ENCODE measurements at places on chromosomes 16 and 17.
A peak's percentile ranks its signal among the peaks of the same experiment; 100 is the strongest.

- DNase-seq: no peak
Observed at GRCh38 chr17:19341211-19341631, 21.3 kb downstream of the B9D1 start.

DNA sequence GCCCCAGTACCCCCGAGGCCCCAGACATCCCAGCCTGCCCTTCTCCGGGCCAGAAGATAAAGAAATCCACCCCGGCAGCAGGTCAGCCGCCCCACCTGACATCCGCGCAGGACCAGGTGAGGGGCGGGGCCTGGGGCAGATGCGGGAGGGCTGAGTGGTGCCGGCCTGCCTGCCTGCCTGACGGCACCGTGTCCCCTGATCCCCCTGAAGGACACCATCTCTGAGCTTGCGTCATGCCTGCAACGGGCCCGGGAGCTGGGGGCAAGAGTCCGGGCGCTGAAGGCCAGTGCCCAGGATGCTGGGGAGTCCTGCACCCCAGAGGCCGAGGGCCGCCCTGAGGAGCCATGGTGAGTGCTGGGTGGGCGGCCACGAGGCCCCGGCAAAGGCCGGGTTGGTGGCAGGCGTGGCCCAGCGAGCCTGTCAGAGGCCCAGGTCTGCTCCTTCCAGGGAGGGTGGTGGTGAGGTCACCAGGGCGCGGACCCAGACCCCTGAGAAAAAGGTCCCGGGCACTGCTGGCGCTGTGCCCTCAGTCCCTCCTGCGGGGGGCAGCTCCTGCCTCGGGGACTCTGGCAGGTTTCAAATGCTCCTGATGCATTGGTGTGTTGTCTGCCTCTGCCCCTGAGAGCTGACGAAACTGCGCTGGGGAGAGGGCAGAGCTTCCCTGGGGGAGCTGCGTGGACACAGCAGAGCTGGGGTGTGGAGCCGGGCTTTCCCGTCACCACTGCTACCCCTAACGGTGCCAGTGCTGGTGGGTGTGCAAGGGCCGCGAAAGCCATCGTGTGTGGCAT is 1.2 kb downstream of the CDT1 start:
- no peak for DNase-seq

- no peak for DNase-seq
Observed at GRCh38 chr16:48448841-48449481, 63.7 kb upstream of the SIAH1 start.

DNA sequence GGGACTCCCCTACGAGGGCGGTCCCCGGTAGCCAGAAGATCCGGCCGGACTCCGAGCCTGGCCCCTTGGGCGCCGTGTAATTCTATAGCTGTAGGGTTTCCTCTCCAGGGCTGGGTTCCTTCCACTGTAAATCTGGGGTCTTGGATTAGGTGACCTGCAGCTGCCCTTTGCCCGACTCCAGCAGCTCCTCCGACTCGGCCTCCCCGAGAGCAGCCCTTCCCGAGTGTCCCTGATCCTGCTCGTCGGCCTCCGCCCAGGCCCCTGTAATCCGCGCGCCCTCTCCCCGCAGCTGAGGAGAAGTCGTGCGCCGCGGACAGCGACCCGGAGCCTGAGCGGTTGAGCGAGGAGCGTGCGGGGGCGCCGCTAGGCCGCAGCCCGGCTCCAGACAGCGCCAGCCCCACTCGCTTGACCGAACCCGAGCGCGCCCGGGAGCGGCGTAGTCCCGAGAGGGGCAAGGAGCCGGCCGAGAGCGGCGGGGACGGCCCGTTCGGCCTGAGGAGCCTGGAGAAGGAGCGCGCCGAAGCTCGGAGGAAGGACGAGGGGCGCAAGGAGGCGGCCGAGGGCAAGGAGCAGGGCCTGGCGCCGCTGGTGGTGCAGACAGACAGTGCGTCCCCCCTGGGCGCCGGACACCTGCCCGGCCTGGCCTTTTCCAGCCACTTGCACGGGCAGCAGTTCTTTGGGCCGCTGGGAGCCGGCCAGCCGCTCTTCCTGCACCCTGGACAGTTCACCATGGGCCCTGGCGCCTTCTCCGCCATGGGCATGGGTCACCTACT is 5.5 kb downstream of the TBX2 start:
- no peak for DNase-seq

GRCh38 chr16:2199621-2200139 is 3.3 kb upstream of the CASKIN1 start:
- DNase-seq: no peak

DNA sequence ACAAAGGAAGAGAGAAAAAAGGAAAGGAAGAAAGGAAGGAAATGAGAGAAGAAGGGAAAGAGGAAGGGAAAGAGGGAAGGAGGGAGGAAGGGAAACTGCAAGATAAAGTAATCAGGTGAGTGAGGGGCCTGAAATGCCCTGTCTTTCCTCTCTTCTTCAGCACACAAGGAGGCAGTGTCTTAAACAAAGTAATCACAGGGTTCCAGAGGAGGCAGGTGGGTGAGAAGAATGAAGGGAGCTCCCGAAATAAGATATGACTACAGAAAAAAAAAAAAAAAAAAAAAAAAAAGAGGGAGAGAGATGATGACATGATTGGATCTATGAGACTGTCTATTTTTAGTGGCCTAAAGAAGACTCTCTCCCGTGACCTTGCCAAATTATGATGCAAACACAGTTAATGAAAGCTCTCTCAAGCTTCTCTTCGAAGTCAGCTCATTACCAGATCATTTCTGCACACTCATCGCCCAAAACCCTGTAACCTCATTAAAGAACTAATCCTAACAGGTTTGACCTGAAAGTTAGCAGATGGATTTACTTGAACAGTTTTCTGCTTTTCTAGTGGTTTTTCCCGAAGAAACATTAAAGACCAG is 53.6 kb downstream of the CDH11 start:
- no peak for DNase-seq

DNA sequence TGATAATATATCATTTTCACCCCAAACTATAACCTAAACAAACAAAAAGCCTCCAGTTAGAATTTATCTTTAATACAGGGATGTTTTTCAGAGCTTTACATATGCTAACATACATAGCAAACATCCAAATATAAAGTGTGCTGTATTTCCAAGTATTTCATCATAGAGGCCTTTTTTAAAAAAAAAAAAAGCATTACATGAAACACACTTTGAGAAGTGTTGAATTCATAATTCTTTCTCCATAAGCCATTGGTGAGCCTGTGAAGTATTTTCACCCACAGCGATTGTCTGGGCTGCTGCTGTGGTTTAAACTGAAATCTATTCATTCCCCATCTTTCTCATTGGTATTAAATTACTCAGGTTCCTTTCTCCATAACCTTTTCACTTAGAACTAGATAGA is 503.4 kb upstream of the CDH8 start:
- DNase-seq: no peak

- no peak for DNase-seq
Observed at GRCh38 chr16:55044201-55044975, 113.7 kb downstream of the IRX5 start.

DNA sequence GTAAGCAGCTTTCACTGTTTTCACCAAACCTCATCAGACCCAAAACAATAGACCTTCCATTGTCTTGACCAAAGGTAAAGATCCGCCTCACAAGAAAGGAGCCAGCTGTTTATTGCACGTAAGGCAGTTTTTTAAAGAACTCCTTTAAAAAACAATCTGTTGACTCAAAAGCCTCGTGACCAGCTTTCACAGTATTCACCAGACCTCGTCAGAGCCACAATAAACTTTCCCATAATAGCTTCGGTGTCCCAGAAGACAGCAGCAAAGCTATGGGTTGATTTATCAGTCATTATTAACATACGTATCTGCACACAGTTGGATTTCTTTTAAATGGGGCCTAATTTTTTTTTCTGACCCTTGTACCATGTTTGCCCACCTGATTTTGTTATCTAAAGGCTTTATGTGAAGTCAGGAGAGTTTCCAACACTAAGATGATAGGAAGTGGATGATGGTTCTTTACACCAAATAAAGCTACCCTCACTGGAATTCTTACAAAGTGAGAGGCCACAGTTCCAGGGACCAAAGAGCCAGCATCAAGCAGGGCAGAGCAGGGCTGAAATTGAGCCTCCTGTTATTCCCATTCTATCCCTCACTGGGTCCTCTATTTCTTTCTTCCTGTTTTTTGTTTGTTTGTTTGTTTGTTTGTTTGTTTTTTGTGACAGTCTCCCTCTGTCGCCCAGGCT is 17.6 kb upstream of the HELZ start:
- DNase-seq: peak; percentile 45

- DNase-seq: no peak
Observed at GRCh38 chr17:79835953-79836509, 3.2 kb downstream of the CBX4 start.

- no peak for DNase-seq
Observed at GRCh38 chr17:40996829-40997228, 2.9 kb upstream of the KRTAP3-3 start.

DNA sequence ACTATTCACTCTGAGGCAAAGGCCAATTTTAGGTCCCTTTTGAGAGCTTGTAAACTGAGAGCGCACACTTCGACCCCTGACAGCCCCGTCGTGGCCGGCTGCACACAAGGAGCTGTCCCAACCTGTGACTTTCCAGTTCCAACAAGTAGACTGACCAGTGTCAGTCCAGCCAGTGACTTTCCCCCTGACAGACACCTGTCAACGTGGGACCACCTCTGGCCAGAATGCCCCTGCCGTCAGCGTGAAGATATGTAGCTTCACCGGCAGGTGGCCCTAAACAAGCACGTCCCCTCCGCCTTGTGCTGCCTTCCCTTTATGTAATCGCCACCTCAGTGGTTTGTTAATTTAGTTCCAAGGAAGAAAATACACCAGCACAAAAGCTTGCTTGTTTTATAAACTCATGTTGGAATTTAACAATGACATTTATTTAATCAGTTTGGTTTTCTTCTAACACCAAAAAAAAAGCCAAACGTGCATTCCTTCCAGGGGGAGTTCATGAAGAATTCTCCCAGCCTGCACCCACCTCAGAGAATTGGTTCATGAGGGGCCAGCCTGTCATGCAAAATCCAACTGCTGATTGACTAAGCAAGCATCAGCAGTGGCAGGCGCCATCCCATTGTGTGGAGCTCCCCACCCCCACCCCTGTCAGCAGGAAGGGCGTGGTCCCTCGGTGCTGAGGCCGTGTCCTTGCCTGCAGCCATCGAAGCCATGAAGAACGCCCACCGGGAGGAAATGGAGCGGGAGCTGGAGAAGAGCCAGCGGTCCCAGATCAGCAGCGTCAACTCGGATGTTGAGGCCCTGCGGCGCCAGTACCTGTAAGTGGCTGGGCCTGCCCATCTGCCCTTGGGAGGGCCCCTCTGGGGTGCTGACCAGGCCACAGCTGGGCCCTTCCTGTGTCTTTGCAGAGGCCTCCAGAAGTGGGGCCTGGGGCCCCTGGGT is 33.9 kb downstream of the PLD6 start:
- DNase-seq: no peak

GRCh38 chr17:21233581-21234347 is 19.4 kb downstream of the NATD1 start:
- no peak for DNase-seq

- DNase-seq: no peak
Observed at GRCh38 chr16:68790944-68791343, 52.4 kb upstream of the TANGO6 start.

DNA sequence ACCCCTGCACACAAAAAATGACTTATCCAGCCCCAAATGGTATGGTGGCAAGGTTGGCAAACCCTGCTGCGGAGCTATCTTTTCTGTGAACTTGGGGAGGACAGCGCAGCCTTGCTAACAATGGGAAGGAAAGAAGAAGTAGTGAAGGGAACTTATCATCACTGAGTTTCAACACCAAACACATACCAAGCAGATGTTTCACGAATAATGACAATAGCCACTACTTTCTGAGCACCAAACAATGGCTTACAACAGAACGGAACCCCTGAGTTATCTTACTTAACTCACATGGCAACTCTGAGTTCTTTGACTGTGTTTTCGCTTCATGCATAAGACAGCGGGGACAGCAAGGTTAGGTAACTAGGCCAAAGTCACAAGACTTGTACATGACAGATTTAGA is 148.9 kb downstream of the XYLT1 start:
- peak; percentile 68 for DNase-seq

DNA sequence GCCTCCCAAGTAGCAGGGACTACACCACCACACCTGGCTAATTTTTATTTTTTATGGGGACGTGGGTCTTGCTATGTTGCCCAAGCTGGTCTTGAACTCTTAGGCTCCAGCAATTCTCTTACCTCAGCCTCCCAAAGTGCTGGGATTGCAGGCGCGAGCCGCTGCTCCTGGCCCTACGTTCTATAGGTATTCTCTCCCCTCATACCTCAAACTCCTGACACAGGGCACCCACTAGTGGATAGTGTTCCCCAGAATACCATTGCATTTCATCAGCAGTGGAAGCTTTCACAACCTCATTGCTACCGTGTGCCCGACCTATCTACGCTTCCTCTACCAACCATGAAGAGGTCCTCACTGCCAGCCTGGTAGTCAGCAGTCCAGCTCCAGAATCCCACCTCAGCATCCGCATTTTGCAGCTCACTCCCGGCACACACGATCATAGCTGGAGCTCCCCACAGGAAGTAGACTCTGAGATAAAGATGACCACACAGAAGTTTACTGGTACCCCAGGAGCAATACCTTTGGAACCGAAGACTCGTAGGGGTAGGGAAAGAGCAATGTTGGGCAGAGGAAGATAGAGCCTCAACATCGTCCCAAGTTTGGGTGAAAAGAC is 9.3 kb downstream of the CTRB2 start:
- no peak for DNase-seq

DNA sequence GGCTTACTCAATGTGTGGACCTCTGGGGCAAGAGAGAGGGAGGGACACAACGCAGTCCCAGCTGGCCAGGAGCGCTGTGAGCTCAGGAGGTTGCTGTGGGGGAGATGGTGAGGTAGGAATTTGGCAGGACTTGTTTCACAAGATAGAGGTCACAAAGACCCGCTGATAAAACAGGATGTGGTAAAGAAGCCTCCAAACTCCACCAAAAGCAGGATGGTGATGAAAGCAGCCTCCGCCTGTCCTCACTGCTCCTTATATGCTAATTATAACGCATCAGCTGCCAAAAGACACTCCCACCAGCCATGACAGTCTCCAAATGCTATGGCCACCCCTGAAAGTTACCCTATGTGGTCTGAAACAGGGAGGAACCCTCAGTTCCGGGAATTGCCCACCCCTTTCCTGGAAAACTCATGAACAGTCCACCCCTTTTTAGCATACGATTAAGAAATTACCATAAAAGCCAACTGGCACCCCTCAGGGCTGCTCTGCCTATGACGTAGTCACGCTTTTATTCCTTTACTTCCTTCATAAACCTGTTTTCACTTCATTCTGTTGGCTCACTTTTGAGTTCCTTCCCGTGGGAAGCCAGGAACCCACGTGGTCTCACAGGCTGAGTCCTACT is 5.3 kb upstream of the EIF4A3 start:
- DNase-seq: peak; percentile 19

DNA sequence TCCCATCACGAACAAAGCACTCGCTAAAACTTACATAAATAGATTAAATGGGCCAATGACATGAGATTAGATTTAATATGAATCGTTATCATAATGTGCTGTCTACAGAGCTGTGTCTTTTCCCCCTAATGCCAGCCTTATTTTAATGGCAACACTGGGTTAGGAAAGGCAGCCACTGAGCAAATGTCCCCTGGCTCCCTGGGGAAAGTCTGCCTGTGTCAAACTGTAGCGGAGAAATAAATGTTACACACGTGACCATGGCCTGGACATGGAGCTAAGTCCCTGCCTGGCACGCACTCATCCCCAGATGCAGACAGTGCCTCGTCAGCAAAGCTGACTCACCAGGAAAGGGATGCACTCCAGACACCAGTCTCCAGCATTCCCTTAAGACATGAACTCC is 61.3 kb upstream of the SDK2 start:
- no peak for DNase-seq

- no peak for DNase-seq
Observed at GRCh38 chr17:31843070-31843745, 15.8 kb downstream of the COPRS start.

GRCh38 chr16:68627951-68628425 is 17.1 kb upstream of the CDH3 start:
- no peak for DNase-seq
